ENCODE measurements at places on chromosomes 2 and 18.

- no peak for DNase-seq
Measured at GRCh38 chr2:37812414-37812813, 112.7 kb upstream of the RMDN2 start.

DNA sequence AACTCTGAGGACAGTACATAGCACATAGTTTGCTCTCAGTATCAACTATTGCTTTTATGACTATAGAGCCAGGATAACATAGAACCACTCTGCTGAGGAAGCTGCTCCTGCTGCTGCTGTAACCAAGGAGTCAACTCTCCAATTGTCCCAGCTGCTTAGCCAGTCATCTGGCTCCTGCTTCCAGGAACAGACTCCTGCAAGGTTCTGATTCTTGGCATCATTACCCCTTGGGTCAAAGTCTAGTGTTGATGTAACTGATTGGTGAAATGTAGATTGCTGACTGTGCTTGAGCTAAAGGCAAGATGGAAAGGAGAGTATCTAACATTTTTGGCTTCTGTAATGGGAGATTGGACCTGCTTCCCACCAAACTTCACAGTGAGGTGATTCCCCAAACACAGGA, 261.9 kb upstream of the FSHR start:
- DNase-seq: no peak

DNA sequence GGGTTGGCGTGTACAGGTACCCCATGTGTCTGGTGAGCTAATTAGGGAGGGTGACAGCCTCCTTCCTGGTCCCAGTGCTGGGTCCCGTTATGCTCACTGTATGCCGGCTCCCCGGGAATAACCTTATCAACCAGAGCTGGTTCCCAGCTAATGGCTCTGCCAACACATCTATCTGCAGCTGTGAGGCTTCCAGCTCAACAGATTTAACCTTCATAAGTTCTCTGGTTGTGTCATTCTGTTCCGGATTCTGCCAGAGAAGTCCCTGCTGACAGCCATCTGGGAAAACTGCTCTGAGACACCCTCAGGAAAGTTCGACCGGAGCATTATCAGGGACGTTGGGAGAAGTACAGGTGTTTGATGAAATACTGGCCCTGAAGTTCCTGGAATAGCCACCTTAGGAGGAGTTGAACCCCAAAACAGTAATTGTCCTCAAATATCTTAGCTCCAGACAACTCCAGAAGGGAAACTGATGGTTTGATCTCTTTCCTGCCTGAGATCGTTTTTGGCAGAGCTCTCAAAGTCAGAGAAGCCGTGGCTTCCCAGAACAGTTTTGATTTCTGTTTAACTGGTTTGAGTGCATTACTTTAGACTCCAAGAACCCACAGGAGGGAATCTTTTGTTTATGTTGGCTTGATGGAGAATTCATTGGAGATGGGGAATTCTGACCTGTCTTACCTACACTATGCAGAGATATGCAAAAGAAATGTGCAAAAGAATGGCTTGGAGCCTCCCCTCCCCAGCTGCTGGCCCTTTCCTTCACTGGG, 39.4 kb upstream of the TXNDC2 start:
- DNase-seq: no peak

DNA sequence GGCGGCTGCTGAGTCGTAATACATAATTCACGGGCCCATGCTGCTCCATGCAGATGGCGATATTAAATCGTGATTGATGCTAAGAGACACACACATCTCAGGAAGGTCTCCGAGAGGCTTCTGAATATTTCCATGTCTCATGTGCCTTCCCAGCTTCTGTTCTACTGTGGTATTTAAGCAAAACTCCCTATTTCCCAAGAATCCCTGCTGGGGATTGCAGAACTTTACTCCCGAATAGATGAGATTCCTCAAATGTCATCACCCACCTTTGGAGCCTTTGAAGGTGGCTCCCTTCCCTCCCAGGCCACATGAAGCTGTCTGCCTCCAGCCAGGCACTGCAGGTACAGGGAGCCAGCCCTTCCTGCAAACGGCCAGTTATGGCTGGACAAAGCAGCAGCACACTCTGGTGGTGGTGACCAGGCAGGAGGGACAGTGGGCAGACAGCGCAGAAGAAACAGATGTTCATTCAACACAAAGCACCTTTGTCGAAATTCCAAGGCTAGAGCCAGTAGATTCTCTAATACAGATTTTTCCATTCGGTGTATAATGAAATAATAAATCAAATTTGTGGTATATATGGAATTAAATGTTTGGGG, 14.1 kb downstream of the NRP2 start:
- DNase-seq: no peak

GRCh38 chr2:27154488-27154887, 5.7 kb downstream of the TCF23 start:
- no peak for DNase-seq

DNA sequence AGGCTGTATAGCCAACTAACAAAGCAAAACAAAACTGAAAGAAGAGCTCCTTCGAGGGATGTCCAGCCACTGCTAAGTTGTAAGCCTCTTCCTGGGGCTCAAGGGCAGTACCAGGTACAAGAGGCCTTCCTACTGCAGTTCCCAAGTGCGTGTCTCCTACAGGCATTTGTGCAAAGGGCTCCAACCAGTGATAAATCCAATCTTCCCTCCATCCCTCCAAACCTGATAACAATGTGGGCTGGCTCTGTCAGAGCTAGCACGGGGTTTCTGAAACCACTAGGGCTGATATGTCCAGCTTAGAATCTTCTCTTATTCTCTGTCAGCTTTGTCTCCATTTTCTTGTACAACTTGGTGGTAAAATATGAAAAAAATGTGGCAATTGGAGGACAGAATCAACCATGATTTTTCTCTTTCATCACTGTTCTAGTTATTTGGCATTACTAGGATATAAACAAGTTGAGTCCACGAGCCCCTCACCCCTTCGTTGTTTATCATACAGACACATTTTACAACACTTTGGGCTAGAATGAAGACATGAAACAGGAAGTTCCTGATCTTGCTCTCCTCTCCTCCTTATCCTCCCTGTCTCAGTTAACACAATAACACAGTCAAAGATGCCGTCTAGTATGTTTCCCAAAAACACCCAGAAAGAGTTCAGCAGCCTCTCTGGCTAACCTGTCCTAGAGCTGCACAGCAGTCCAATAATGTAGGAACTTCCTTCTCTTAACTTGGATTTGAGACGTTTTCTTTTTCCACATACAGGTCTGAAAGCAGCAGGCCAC, 35.4 kb upstream of the WIPF1 start:
- no peak for DNase-seq

GRCh38 chr18:79587779-79588635, 91.6 kb upstream of the CTDP1 start:
- no peak for DNase-seq

DNA sequence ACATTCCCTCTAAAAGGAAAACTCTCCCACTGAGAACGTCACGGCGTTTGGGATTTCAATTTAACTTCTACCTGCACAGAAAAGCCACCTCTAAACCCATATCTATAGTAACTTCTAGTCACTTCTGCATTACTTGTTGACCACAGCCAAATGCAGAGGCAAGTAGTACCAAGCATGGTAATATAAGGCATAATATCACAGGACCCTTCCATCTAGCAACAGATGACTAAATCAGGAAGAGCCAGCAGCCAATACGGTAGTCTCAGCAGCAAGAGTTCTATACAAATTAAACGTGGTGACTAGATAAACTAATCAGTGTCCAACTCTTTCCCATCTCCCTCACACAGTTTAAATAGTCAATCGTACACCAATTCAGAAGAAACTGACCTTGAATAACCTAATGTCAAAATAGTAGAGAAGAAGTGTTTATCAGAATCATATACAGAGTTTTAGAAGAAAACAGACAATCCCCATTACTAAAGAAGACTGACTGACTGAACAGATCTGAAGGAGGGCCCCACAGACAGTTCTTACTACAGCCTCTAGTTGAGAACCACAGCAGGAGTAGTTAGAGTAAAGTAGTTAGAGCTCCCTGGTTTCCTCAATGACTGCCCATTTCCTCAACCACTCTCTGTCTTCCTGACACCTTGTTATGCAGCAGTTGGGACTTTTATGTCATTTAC, 30.0 kb downstream of the MEMO1 start:
- DNase-seq: no peak

- no peak for DNase-seq
Measured at GRCh38 chr18:63953811-63954210, 4.7 kb downstream of the HMSD start.
